ENCODE measurements at places on chromosomes 12 and 14.
A peak's percentile ranks its signal among the peaks of the same experiment; 100 is the strongest.

DNA sequence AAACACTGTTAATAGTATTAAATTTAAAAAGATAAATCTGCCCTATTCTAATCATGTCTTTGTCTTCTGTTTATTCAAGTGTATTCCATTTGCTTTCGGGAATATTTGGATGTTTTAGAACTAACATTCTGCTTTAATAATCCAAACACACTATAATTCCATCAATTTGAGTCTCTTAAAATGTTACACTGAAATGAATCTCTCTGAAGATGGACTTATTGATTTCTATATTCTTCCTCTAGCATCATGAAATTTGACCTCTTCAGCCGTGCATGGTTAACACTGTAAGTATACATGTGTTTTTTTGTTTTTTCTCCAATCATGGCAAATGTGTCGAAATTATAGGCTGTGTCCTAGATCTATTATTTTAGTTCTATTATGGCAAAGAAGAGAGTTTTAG lies 339.2 kb downstream of the ACSS3 start:
- DNase-seq, result no peak

GRCh38 chr12:82008251-82008650 lies 249.1 kb upstream of the PPFIA2 start:
- DNase-seq, result no peak

GRCh38 chr12:20368651-20369304 lies 441 bp downstream of the PDE3A start:
- no peak for DNase-seq

- DNase-seq, result no peak
Observed at GRCh38 chr14:91207008-91207407, 37.5 kb downstream of the GPR68 start.

GRCh38 chr14:87005280-87005679 lies 987.7 kb downstream of the GALC start:
- DNase-seq, result no peak

DNA sequence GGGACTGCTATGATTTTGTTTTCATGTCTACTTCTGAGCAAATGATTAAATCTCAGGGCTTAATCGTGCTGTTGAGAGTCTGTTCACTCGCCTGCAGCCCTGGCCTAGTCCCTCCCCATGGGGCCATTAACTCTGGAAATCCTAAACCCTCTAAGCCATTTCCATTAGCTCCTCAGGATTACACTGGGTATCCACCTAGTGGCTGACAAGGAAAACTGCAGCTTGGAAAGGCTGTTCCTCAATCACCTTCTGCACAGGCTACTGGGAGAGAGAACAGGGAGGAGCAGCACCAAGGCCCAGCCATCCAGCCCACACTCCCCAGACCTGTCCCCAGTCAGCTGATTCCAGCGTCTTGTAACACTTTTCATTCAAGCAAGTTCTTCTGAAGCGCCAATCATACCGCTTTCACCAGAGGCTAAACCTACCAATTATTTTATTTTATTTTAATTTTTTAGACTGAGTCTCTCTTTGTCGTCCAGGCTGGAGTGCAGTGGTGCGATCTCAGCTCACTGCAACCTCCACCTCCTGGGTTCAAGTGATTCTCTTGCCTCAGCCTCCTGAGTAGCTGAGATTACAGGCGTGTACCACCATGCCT lies 48.7 kb downstream of the NEUROD4 start:
- peak; percentile 80 for DNase-seq

GRCh38 chr12:93957168-93957567 lies 191.2 kb upstream of the PLXNC1 start:
- DNase-seq, result no peak

- no peak for DNase-seq
Observed at GRCh38 chr12:40226705-40227104, 1.9 kb downstream of the LRRK2 start.
